ENCODE measurements at places on chromosomes 7 and 10. TPM values are rescaled to one million over a fixed set of nuclear protein-coding genes. Genes with fewer than 3 reads are reported as not detected.

The CDK13 gene
- 112 TPM for total RNA-seq

The HOXA2 gene
- 9.1 TPM for total RNA-seq

The ANKRD1 gene
- total RNA-seq = not detected

The NRG3 gene
- not detected for total RNA-seq
